ENCODE measurements at places on chromosomes 16 and 17.
A peak's percentile ranks its signal among the peaks of the same experiment; 100 is the strongest.

DNA sequence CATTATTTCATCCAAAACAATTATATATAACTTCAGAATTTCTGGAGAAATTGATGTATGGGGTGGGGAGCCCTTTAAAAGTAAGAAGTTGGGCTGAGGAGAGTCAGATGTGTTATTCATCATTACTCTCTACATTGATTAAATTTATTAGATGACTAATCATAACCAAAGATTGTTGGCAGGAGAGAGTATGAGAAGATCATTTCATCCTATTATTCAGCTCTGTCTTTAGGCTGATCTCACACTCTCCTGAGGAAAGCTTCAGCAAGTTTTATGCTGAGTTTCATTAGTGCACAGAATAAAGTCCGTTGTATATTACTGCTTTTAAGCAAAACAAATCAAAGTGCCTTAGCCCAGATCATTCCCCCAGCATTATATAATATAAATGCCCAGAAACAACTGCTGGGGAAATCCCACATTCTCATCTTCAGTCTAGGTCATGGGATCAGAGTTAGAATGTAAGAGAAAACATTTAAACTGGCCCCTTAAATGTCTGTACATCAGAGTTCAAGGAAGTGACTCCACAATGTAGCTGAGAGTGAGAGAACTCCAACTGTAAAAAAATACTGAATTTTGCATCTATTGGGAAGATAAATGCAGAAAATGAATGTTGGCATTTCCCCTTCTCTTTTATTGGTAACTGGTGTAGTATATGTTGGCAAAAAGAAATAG, 130.1 kb upstream of the HLF start:
- DNase-seq = no peak

- DNase-seq = no peak
Observed at GRCh38 chr16:27924411-27925118, 138.9 kb downstream of the GSG1L start.

DNA sequence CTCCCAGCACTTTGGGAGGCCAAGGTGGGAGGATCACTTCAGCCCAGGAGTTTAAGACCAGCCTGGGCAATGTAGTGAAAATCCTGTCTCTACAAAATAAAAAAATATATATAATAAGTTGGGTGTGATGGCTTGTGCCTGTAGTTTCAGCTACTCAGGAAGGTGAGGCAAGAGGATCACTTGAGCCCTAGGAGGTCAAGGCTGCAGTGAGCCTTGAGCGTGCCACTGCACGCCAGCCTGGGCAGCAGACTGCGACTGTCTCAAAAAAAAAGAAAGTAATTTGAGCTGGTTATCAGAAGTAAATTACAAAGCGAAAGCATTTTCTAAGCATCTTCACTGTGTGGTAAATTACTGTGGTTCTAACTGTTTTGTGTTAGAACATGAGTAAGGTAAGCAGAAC, 66.2 kb downstream of the NQO1 start:
- DNase-seq = no peak

DNA sequence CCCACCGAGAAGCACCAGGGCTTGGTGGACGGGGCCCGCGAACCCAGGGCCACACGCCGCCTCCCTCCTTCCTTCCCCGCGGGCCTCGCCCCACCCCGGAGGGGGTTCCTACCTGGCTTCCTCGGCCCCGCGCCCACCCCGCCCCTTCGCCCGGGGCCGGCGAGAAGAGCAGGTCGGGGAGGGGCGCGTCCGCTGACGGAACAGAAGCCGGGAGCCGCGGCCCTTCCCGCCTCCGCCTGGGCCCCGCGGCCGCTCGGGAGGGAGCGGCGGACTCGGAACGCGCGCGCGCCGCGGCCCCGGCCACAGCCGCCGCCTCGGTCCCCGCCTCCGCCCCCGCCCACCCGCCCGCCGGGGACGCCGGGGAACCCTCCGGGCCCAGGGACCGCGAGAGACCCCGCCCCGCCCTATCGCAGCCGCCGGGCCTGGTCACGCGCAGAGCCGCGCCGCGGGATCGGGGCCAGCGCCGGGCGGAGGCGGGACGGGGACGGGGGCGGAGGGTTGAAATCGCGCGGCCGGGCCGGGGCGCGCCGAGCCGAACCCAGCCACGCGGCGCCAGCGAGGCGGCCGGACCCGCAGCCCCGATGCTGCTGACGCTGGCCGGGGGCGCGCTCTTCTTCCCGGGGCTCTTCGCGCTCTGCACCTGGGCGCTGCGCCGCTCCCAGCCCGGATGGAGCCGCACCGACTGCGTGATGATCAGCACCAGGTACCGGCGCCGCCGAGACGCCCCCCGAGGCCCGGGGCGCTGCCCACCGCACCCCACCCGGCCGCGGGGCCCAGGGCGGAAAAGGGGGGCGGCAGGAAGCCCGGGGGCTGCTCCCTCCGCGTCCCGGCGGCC, at the start of gene TLCD3A:
TLCD3A (plus strand) TSS at position 530 of the 835 bp plus-strand sequence; CDS start at position 582, 52 bp downstream.
- DNase-seq = peak; percentile 40

- no peak for DNase-seq
Observed at GRCh38 chr16:81817789-81818567, 38.9 kb downstream of the PLCG2 start.

DNA sequence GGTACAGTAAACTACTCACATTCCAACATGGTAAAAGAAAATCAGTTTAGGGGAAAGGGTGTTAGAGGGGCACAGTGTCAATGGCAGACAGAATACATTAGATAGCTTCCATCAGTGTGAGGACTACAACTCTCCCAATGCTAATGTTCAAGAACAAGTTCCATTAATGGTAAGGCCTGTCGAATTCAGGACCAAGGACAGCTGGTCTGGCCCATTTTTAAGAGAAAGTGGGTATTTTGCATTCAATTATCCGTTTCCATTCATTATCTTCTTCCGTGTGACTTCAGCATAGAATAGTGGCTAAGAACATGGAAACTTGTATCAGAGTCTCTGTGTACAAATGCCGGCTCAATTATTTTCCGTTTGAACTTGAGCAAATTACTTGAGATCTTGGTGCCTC, 98.4 kb downstream of the XYLT1 start:
- DNase-seq = no peak

DNA sequence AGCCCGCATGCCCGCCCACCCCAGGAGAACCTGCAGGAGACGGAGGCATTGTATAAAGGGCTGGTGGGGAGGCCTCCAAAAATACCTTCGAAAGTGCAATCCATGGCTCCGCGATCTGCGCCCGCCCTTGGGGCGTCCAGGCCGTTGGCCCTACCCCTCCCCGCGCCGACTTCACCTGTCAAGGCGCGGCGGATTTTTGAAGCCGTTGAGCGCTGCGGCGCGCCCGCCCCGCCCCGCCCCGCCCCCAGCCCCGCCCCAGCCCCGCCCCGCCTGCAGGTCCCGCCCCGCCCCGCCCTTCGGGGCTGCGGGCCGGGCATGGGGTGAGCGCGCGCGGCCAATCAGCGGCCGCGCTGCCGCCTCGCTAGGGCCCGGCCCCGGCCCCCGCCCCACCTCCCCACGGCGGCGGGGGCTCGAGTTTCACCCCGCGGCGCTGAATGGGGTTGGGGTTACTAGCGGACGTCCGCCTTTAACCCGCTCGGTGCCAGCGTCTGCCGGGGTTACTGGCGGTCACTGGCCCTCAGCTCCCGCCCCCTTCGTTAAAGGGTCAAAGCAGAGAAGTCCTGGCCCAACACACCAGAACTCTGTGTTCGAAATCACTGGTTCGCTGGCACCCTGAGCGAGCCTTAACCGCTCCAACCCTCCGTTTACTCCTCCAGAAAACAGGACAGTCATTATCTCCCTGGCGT, 13.2 kb downstream of the SREBF1 start:
- DNase-seq = peak; percentile 41

DNA sequence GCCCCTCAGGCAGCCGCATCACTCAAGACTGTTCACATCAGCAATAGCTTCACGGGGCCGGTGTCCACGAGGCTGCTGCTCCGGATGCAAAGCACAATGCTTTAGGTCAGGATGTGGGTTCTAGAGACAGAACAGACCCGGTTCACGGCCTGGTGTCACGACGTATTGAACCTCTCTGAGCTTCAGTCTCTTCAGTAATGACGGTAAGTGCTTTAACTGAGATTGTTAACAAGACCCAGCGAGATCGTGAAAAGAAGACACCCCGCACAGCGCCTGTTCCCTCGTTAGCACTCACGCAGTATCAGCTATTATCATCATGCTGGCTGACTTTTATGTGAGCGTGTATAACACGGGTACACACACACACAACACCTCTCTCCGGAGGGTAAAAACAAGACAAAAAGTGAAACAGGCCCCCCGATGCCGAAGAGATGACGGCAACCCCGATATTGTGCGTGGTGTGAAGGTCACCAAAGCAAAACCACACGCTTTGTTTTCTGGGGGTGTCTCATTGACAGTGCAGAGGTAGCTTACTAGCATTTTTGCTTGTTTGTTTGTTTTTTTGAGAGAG, 21.4 kb upstream of the ABR start:
- DNase-seq = no peak
